ENCODE measurements at places on chromosomes 3 and 15. TPM values are rescaled to one million over a fixed set of nuclear protein-coding genes. Genes with fewer than 3 reads are reported as not detected.

Gene SYNPR
- total RNA-seq, result not detected

- no peak for DNase-seq
- peaks cover 3% of the 10 kb centered on the region for H3K27me3 ChIP-seq
- H3K36me3 ChIP-seq, result no peaks in the 10 kb centered on the region
- H3K4me3 ChIP-seq, result no peak overlapping the region
These were observed 33.3 kb upstream of the SLC41A3 start for GRCh38 chr3:126117212-126117611.

Gene ROBO2
- total RNA-seq, result not detected

DNA sequence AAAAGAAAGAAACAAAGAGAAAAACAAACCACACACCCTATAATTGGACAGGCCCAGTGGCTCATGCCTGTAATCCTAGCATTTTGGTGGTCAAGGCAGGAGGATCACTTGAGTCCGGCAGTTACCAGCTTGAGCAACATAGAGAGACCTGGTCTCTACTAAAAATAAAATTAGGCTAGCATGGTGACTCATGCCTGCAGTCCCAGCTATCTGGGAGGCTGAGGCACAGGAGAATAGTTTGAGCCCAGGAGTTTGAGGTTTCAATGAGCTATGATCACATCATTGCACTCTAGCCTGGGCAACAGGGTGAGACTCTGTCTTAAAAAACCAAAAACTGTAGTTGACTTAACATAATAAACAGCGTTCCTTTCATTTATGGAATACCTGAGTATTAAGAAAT, 72.3 kb upstream of the ST3GAL6 start:
- H3K27ac ChIP-seq, result no peak overlapping the region
- DNase-seq, result no peak
- no peaks in the 10 kb centered on the region for H3K36me3 ChIP-seq
- no peak overlapping the region for H3K4me3 ChIP-seq
- no peaks in the 10 kb centered on the region for H3K27me3 ChIP-seq

DNA sequence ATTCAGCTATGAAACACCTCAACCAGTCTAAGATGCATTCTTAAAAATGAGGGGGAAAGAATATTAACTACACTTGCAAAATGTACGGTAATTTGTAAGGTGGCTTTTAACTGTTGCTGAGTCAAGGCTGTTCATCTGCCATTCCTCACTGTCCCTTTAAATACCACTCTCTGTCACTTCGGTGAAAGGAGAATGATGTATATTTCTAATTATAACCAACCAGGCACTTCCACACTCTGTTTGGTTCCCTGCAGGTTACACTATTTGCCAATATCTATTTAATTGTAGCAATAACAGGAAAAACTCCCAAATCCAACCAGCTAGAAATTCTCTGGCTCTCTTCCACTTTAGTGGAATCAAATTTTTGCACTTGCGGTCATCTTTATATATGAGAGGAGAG, 70.5 kb upstream of the SLCO3A1 start:
- H3K4me3 ChIP-seq, result no peak overlapping the region
- no peaks in the 10 kb centered on the region for H3K4me1 ChIP-seq
- H3K27ac ChIP-seq, result no peak overlapping the region
- H3K36me3 ChIP-seq, result no peaks in the 10 kb centered on the region
- no peak for DNase-seq
- H3K27me3 ChIP-seq, result peaks cover 8% of the 10 kb centered on the region

GRCh38 chr15:92074101-92074500, 220.6 kb downstream of the SLCO3A1 start:
- H3K27ac ChIP-seq, result no peak overlapping the region
- DNase-seq, result no peak
- peaks cover 36% of the 10 kb centered on the region for H3K4me1 ChIP-seq
- no peaks in the 10 kb centered on the region for H3K36me3 ChIP-seq

Gene IQCB1
- total RNA-seq, result 32.1 TPM

GRCh38 chr15:70348581-70349344, 251.0 kb upstream of the TLE3 start:
- H3K4me3 ChIP-seq, result no peak overlapping the region
- peaks cover 9% of the 10 kb centered on the region for H3K4me1 ChIP-seq

- no peaks in the 10 kb centered on the region for H3K4me1 ChIP-seq
- H3K36me3 ChIP-seq, result peaks cover 83% of the 10 kb centered on the region
- no peak overlapping the region for H3K4me3 ChIP-seq
- H3K27me3 ChIP-seq, result no peaks in the 10 kb centered on the region
- DNase-seq, result no peak
- H3K27ac ChIP-seq, result no peak overlapping the region
These were observed 163.6 kb downstream of the ITPR1 start for GRCh38 chr3:4656626-4657328.

DNA sequence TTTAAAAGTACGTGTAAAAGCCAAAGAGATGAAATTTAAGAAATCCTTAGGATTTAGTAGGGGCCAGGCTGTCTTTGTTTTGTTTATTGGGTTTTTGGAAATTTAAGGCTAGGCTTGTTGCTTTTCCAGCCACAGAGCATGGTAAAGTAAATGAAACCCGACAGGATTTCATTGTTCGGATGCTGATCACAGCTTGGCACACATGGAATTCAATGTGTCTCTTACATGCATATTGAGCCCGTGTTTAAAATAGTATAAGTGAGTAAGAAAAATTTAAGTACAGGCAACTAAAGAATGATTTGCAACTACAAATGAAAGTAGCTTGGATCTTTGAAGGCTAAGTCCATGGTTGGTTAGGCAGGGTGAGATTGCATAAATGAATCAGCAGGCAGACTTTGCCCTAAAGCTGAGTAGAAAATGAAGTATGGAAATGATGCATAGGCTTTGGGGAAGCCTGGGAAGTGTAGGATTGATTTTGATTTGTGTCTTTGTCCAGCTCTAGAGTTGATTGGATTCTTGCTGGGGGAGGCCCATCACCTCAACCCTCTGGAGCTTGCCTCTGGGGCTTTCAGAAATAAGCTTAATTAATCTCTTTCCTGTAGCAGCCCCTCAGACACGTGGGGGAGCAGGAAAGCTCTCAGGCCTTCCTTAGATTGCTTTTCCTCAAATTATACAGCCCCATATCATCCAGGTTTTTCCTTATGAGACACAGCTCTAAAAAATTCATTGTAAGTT, 68.2 kb upstream of the ADAMTSL3 start:
- no peak overlapping the region for H3K4me3 ChIP-seq
- H3K27me3 ChIP-seq, result no peaks in the 10 kb centered on the region
- no peaks in the 10 kb centered on the region for H3K4me1 ChIP-seq
- H3K36me3 ChIP-seq, result no peaks in the 10 kb centered on the region
- DNase-seq, result no peak

- H3K4me3 ChIP-seq, result no peak overlapping the region
- H3K27ac ChIP-seq, result no peak overlapping the region
- no peaks in the 10 kb centered on the region for H3K4me1 ChIP-seq
- no peaks in the 10 kb centered on the region for H3K27me3 ChIP-seq
- H3K36me3 ChIP-seq, result peaks cover 1% of the 10 kb centered on the region
- no peak for DNase-seq
These were observed 548.3 kb upstream of the TBL1XR1 start for GRCh38 chr3:177745607-177746005.

GRCh38 chr15:45441686-45442085, 63.3 kb upstream of the GATM start:
- H3K4me3 ChIP-seq, result no peak overlapping the region
- no peaks in the 10 kb centered on the region for H3K4me1 ChIP-seq
- DNase-seq, result no peak
- no peaks in the 10 kb centered on the region for H3K36me3 ChIP-seq
- H3K27me3 ChIP-seq, result no peaks in the 10 kb centered on the region
- no peak overlapping the region for H3K27ac ChIP-seq

DNA sequence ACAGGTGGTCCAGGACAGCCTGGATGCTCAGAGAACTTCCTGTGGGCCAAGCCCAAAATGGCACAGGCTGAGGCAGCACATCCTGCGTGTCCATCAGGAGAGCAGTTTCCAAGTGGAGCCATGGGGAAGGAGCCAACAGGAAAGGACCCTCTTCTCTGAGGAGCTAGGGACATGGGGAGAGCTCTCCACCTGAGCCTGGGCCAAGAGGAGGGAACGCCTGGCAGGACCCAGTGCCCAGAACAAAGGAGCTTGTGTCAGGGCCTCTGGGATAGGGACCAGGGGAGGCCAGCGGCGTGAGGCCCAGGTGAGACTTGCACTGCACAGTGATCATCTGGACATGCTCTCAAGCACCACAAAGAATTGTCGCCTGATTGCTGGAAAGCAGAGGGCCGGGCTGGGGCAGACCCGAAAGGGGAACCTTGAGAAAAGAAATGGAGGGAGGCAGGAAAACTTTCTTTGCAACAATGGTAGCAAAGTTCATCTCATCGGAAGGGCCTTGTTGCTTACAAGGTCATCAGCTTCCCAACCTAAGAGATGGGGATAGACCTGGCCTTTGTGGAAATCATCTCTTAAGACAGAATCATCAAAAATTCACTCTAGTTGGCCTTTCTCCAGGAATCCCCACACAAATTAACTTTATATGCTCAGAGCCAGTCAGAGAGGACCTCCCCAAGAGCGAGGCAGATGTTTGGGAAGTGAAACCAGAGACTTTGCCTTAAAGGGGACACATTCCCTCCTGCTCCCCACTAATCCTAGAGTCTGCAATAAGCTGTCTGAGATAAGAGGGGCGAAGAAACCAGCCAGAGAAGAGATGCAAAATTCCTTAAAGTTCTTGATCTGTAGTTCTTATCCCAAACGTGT, 47.7 kb upstream of the HES1 start:
- H3K36me3 ChIP-seq, result no peaks in the 10 kb centered on the region
- H3K27me3 ChIP-seq, result peaks cover 3% of the 10 kb centered on the region
- H3K27ac ChIP-seq, result no peak overlapping the region
- H3K4me3 ChIP-seq, result no peak overlapping the region
- peaks cover 12% of the 10 kb centered on the region for H3K4me1 ChIP-seq
- DNase-seq, result no peak

DNA sequence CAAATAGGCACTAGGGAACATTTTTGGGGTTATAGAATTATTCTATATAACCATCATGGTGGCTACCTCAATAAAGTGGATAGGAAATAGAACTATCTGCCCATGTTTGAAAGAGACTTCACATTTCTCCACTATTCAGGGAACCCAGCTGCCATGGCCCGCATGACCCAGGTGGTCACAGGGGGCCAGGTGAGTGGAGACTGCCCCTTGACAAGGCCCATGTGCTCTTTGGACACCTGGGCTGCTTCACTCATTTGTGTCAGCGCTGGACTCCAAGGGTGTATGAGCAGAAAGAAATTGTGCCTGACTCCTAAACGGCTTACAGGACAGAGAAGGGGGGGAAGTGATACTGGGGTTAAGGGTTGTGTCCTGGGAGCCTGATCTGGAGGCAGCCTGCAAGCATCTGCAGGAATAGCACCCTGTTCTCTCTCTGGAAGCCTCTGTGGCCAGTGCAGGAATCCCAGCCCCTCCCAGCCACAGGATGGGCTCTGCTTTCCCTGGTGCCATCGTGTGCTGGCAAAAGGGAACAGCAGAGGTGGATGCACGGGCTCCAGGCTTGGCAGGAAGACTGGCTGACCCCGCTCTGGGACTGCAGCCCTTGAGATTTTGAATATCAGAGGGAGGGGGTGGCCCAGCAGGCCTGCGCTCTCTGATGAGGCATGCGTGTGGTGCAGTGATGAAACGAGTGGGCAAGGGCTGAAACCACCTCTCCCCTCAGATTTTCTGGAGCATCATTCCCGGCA, 9.1 kb upstream of the C3orf22 start:
- no peaks in the 10 kb centered on the region for H3K36me3 ChIP-seq
- H3K4me1 ChIP-seq, result no peaks in the 10 kb centered on the region
- DNase-seq, result no peak
- H3K27me3 ChIP-seq, result peaks cover 5% of the 10 kb centered on the region
- H3K27ac ChIP-seq, result no peak overlapping the region

- H3K27me3 ChIP-seq, result no peaks in the 10 kb centered on the region
- no peak overlapping the region for H3K4me3 ChIP-seq
- peaks cover 2% of the 10 kb centered on the region for H3K4me1 ChIP-seq
- no peak for DNase-seq
- H3K36me3 ChIP-seq, result no peaks in the 10 kb centered on the region
These were observed 104.4 kb downstream of the DNAJB8 start for GRCh38 chr3:128362026-128362965.

DNA sequence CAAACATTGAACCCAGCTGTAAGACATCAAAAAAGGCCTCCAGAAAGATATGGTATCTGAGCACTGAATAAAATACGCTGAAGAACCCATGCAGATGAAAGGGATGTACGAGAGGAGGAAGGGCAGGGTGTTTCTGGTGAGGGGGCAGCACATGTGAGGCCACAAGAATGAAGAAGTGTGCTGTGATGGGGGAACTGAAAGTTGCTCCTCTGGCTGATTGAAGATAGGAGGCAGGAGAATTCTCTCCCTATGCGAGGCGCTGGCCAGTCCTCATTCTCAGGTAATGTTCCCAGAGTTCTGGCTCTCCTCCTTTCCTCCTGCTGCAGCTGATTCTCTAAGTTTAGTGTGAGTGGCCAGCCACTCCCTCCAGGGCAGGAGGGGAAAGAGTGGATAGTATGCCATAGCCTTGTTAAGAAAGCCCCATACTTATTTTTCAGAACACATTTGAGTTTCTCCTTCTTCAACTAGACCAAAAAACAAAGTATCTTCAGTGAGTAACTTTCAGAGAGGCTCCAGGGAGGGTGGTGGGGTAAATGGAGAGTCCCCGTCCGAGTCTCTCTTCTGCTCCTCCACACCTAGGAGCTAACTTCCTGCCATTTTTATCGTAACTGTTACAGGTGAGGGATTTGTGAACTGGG, 26.9 kb upstream of the MYO1E start:
- no peak for DNase-seq
- peaks cover 11% of the 10 kb centered on the region for H3K27me3 ChIP-seq
- no peak overlapping the region for H3K4me3 ChIP-seq
- H3K4me1 ChIP-seq, result peaks cover 51% of the 10 kb centered on the region

GRCh38 chr15:52557274-52557641, 11.6 kb downstream of the ARPP19 start:
- no peak for DNase-seq
- no peaks in the 10 kb centered on the region for H3K36me3 ChIP-seq
- no peak overlapping the region for H3K4me3 ChIP-seq
- H3K27me3 ChIP-seq, result no peaks in the 10 kb centered on the region
- no peak overlapping the region for H3K27ac ChIP-seq

Gene ZNF385D
- not detected for total RNA-seq

Gene SLC12A8
- total RNA-seq, result 0.29 TPM

Gene GCHFR
- total RNA-seq, result 19.4 TPM

- H3K4me3 ChIP-seq, result peak overlapping the region; percentile 98
- no peaks in the 10 kb centered on the region for H3K27me3 ChIP-seq
- DNase-seq, result peak; percentile 34
- peak overlapping the region; percentile 99 for H3K27ac ChIP-seq
- H3K4me1 ChIP-seq, result peaks cover 28% of the 10 kb centered on the region
These were observed 461 bp downstream of the XRN1 start for GRCh38 chr3:142447301-142447851.

- peaks cover 25% of the 10 kb centered on the region for H3K27me3 ChIP-seq
- peak overlapping the region; percentile 54 for H3K27ac ChIP-seq
- no peak overlapping the region for H3K4me3 ChIP-seq
- no peaks in the 10 kb centered on the region for H3K4me1 ChIP-seq
- no peak for DNase-seq
These were observed 65.8 kb downstream of the ATP8B4 start for GRCh38 chr15:50053055-50053856.

Gene CYP1A1
- total RNA-seq, result 0.27 TPM

Gene TMC3
- not detected for total RNA-seq

DNA sequence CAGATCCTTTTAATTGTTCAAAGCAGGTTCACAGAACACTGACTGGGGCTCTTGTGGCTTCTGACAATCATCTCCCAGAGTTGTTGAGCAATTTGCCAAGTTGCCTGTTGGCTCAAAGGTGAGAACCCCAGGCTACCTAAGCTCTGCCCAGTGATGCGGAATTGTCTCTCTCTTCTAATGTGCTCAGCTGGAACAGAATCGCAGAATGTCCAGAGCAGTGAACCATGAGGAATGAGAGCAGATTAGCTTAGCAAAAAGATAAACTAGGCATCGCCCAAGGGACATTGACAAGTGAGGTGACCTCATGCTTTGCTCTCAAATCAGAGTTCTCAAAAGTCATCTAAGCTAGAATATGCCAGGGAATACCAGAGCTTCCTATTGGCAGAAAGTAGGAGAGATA, 148.1 kb downstream of the WDR76 start:
- peaks cover 18% of the 10 kb centered on the region for H3K4me1 ChIP-seq
- no peak overlapping the region for H3K27ac ChIP-seq
- peaks cover 4% of the 10 kb centered on the region for H3K36me3 ChIP-seq
- no peaks in the 10 kb centered on the region for H3K27me3 ChIP-seq

Gene CPNE4
- not detected for total RNA-seq

Data from naive thymus-derived CD8-positive, alpha-beta T cell (primary cell).